GM20000 (cell line): ENCODE measurements at places on chromosomes 7 and 10.

- no peak for DNase-seq
These were observed 926 bp upstream of the PCBD1 start for GRCh38 chr10:70889291-70889690.

- no peak for DNase-seq
These were observed 85.8 kb upstream of the JAZF1 start for GRCh38 chr7:28266402-28266801.

- DNase-seq, result peak; percentile 31
These were observed 270.4 kb downstream of the HGF start for GRCh38 chr7:81499262-81500116.

DNA sequence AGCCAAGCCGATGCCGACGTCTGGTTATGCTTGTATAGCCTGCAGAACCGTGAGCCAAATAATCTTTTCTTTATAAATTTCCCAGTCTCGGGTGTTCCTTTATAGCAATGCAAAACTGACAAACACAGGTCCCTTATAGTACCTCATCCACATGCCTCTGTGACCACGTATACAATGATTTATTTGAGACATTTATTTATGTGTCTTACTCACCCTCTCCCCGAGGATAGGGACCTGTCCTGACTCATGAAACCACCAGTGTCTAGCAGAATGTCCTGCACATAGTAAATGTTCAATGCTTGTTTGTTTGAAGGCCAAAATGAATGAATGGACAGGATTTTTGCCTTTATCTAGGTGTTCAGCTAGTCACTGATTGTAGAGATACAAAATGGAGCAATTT, 147.9 kb upstream of the FZD8 start:
- no peak for DNase-seq

DNA sequence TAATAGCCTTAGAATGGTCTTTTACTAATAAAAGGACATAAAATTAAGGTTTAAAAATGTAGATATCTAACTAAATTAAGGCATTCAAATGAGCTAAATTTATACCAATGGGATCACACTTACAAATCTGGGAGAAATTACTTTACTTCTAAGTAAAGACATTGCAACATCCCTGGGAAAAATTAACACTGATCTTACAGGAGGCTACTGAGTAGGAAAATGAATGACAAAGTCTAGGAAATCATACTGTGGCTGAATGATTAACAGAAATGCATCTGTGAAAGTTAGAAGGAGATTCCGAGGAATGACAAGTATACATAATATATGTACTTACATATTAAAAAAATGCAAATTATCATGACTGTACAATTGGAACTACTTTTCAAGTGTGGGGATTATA, 38.3 kb downstream of the CACNA2D1 start:
- no peak for DNase-seq

GRCh38 chr7:114885836-114886235, 36.1 kb upstream of the MDFIC start:
- no peak for DNase-seq

DNA sequence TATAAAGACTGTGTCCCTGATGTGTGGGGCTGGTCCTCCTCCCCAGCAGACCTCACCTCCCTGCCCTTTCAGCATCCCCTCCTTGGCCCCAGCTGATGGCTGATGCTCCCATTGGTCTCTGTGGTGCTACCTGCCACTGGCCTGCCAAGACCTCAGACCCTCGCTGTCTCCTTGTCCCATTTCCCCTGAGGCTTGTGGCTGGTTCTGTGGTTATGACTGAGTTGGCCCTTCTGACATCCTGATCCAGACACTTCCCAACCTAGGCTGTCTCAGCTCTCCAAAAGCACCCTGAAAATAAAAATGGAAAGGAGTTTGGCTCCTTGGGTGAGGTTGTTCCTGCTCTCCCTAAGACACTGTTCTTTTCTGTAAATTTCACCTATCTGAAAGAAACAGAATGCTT, 214.2 kb downstream of the RPS24 start:
- no peak for DNase-seq

- no peak for DNase-seq
These were observed 37.4 kb upstream of the CDK6 start for GRCh38 chr7:92873776-92874175.

GRCh38 chr10:9302140-9302746, 1247.8 kb downstream of the GATA3 start:
- DNase-seq, result no peak
